ENCODE measurements at places on chromosomes 2 and 18.

- DNase-seq: no peak
Measured at GRCh38 chr2:208311954-208312353, 45.9 kb downstream of the PIKFYVE start.

DNA sequence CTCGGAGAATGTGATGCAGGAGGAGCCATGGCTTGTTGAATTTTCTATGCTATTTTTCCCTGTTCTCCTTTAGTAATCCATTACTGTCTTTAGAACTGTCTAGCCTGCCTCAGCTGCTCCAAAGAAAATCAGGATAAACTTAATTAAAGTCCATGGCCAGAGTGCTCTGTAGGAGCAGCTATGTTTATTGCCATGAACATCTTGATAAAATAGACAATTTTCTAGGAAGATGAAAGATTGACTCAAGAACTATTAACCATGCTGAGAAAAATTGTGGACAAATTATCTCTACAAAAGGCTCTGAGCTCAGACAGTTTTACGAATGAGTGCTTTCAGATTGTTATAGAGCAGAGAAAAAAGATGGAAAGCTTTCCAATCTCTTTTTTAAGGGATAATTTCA is 193.0 kb downstream of the TTC32 start:
- no peak for DNase-seq

DNA sequence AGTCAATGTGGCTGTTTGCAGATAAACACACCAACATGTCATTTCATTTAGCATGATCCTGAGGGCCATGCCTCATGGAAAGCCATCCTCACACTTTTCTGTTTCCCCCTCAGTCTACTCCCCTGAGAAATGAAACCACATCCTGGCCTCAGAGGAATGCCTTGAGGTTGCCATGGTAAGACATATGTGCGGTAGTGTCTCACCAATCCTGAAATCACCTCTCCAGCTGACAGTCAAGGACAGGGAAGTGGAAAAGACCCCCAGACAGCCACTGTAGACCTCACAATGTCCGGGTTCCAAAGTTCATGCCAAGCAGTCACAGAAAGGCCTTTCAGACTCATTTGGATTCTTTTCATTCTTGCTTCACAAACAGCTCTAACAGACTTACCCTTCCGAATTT is 175.2 kb upstream of the PKDCC start:
- DNase-seq: no peak

- DNase-seq: no peak
Measured at GRCh38 chr2:929925-930324, 20.7 kb upstream of the SNTG2 start.

DNA sequence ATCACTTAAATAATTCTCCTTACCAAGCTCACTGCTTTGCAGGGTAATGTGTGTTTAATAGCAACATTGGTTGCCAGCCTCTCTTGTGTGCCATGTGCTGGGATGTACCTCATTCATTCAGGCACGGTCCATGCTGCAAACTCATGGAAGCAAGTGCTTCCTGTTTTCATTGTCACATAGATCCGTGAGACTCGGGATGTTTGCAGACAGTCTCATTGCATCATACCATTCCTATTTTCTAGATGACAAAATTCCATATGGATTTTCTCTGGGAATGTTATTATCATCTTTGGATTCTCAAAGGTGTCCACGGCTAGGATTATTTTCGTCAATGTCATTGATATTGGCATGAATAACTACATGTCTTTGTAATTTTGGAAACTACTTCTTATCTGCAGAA is 60.0 kb upstream of the HDAC4 start:
- no peak for DNase-seq

DNA sequence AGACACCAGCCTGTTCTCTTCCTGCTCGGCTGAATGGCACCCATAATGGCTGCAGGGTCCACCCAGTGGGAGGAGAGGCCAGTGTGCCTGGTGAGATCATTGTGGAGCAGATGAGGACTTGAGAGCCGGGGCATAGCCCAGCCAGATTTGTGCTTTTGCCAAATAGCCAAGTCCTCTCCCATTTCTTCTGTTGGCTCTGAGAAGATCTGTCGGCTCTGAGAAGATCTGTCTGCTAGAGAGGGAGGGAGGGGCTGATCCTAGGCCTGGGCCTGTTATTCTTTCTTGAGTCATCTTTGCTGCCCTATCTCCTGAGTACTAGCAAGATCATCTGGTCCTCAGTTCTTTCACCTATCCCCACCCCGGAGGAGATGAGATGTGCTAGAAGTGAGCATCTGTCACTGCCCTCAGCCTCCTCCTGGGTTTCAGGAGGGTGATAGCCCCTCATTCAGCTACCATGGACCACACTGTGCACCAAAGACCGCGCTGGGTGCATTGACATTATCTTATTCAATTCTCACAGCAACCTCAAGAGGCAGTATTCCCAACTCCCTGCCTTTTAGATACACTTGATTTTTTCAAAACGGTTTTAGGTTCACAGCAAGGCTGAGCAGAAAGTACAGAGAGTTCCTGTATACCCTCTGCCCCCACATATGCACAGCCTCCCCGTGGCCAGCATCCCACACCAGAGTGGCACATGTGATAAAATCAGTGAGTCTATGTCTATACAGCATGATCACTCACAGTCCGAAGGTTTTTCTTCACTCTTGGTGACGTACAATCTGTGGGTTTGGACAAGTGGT is 98.6 kb downstream of the CAPN13 start:
- no peak for DNase-seq

GRCh38 chr2:152618193-152618564 is 99.1 kb downstream of the PRPF40A start:
- DNase-seq: no peak

DNA sequence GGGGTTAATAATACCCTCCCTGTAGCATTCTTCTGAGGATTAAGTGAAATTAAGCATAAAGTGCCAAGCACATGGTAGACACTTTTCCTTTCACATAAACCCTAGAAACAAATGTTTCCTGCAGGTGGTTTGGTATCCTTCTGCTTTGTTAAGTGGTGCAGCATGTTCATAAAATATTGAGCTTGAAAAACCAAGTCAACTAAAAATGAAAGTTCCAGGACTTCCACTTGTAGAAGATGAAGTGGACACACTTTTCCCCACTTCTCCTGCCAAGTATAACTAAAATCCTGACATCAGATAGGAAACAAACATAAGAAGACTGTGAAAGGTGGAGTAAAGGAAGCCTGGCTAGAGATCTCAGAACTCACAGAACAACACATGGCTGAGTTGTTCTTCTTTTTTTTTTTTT is 90.5 kb downstream of the COLEC12 start:
- no peak for DNase-seq

GRCh38 chr2:76204048-76204447 is 493.3 kb upstream of the GCFC2 start:
- no peak for DNase-seq

GRCh38 chr2:229900012-229900411 is 21.8 kb downstream of the TRIP12 start:
- no peak for DNase-seq

DNA sequence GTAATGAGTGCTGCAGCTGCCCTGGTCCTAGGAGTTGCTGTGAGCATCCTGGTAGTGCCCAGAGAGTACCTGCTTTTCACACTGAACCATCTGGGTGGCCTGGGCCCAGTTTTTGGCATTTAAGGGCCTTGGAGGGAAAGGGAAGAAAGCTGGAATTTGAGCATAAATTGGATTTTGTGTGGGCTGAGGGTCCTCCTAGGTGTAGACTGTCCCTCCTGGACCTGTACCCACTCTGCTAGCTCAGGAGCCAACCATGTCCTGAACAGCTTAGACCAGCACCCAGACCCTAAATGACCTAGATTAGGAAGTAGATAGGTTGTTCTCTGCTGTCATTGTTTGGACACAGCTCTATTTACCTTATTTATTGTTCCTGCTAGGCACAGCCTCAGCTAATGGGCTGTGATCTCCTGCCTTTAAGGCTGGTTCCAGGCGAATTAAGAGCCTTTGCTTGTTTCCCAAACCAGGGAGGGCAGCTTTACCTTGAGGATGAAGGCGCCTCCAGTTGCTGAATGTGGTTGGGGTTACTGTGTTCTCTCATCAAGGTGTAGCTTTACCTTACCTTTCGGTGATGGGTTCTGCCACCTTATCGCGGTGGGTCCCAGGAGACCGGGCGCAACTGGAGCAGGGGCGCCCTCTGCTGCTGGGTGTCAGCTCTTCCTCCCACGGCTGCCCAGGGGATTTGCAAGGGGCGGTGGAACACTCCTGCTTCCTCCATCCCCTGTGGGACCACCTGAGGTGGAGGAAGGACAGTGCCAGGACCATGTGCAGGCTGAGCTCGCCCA is 34.4 kb downstream of the ITGA6 start:
- DNase-seq: no peak

DNA sequence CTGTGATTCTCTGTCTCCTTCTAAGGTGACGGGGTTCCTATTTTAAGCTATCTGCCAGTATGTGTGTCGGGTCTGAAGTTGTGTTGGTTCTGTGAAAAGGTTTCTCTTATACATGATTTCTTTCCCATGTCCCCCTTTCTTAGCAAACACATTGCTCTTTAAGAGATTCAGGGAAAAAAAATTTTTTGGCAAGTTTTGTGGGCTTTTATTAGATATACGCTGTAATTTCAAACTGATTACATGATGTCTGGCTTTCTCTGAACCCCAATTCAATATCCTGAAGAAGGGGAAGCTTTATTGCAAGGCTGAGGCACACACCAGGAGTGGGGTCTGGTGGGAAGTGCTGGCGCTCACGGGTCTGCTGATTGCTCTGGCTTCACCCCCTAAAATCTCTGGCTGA is 210.6 kb downstream of the AGPS start:
- DNase-seq: no peak

DNA sequence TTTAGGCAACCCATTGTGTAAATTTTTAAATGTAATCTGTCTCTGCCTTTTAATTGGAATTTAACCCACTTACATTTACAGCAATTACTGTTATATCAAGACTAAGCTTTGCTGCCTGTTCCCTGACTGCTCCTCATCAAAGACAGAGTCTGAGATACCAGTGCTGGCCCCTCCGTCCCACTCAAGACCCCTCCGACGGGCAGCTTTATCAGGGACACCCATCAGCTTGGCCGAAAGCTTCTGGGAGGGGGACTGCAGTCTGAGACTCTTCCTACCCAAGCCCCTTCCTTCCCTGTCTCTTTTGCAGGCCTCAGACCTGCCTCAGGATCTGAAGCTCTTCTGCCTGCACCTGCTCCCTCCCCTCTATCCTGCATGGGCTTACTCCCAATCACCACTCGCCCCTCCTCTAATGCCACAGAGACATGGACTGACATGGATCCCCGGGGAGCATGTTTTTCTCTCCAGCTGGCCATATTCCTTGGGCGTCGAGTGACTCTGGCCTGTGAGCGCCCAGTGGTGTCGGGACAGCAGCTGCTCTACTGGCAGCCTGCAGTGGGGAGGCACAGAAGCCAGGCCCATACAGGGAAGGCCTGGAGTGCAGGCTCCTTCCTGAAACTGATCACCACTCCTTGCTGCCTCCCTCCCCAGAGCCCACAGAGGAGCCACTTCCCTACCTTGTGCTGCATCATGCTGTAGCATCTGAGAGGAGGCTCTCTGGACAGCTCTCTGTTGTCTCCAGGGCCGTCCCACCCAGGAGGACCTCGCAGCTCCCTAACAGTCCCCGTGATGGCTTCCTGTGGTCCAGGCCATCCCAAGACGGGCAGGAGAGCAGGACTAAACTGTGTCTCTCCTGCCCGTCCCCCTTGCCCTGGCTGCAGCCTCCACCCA is 3.7 kb upstream of the KIF1A start:
- no peak for DNase-seq

DNA sequence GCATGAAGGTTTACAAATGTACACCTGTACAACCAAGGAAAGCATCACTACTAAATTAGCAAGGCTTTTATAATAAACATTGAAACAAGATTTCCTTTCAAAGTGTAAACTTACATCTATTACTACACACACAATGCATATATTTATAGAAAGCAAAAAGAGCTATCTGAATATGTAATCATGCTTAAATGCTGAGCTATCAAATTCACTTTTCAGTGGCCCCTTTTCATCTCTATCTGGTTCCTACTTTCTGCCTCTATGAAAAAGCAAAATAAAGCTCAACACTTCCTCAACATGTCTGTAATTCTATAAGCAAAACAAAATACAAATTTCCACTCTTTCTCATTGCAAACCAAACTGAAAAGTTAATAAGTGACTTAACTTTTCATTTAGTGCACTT is 25.5 kb upstream of the SDC1 start:
- no peak for DNase-seq

- DNase-seq: no peak
Measured at GRCh38 chr2:46091961-46092667, 205.1 kb upstream of the EPAS1 start.

Data from H54 (cell line).